ENCODE measurements at places on chromosomes 7 and 10. TPM values are rescaled to one million over a fixed set of nuclear protein-coding genes. Genes with fewer than 3 reads are reported as not detected.

The TSPAN15 gene
- total RNA-seq = 28.7 TPM

The FFAR4 gene
- not detected for total RNA-seq

The TEX36 gene
- total RNA-seq = not detected

- no peaks in the 10 kb centered on the region for H3K4me1 ChIP-seq
- no peak overlapping the region for H3K4me3 ChIP-seq
- peaks cover 79% of the 10 kb centered on the region for H3K27me3 ChIP-seq
- peaks cover 2% of the 10 kb centered on the region for H3K36me3 ChIP-seq
- DNase-seq = no peak
- no peak overlapping the region for H3K27ac ChIP-seq
Measured at GRCh38 chr10:86191686-86192085, 174.9 kb downstream of the GRID1 start.

- H3K27me3 ChIP-seq = peaks cover 42% of the 10 kb centered on the region
- H3K36me3 ChIP-seq = no peaks in the 10 kb centered on the region
- DNase-seq = no peak
- no peak overlapping the region for H3K4me3 ChIP-seq
- no peaks in the 10 kb centered on the region for H3K4me1 ChIP-seq
- H3K27ac ChIP-seq = no peak overlapping the region
Measured at GRCh38 chr10:48589266-48589665, 15.6 kb downstream of the ARHGAP22 start.

- H3K27ac ChIP-seq = no peak overlapping the region
- H3K36me3 ChIP-seq = peaks cover 2% of the 10 kb centered on the region
- peaks cover 5% of the 10 kb centered on the region for H3K4me1 ChIP-seq
Measured at GRCh38 chr7:30840141-30841024, 69.2 kb downstream of the MINDY4 start.

GRCh38 chr10:10432296-10433035, 585.2 kb upstream of the CELF2 start:
- peaks cover 5% of the 10 kb centered on the region for H3K27me3 ChIP-seq
- H3K4me3 ChIP-seq = no peak overlapping the region
- H3K4me1 ChIP-seq = no peaks in the 10 kb centered on the region
- no peak for DNase-seq

GRCh38 chr10:102731222-102731800, 12.4 kb upstream of the WBP1L start:
- peak overlapping the region; percentile 66 for H3K27ac ChIP-seq
- no peak overlapping the region for H3K4me3 ChIP-seq
- DNase-seq = no peak
- peaks cover 4% of the 10 kb centered on the region for H3K4me1 ChIP-seq

- peaks cover 4% of the 10 kb centered on the region for H3K4me1 ChIP-seq
- no peak for DNase-seq
- peaks cover 6% of the 10 kb centered on the region for H3K27me3 ChIP-seq
- H3K27ac ChIP-seq = no peak overlapping the region
- no peak overlapping the region for H3K4me3 ChIP-seq
Measured at GRCh38 chr7:108120933-108121332, 9.2 kb downstream of the LAMB4 start.

All from T-helper 17 cell (primary cell).